Liver (tissue), 10 donors: ENCODE measurements at places on chromosomes 12 and 14. TPM values are rescaled to one million over a fixed set of nuclear protein-coding genes. Genes with fewer than 3 reads are reported as not detected.

The CRY1 gene
- total RNA-seq: 16.6 TPM

GRCh38 chr12:125229878-125230530 lies 164.8 kb downstream of the AACS start:
- DNase-seq: no peak

- no peak for DNase-seq
Measured at GRCh38 chr12:87814625-87815024, 214.6 kb downstream of the C12orf50 start.

DNA sequence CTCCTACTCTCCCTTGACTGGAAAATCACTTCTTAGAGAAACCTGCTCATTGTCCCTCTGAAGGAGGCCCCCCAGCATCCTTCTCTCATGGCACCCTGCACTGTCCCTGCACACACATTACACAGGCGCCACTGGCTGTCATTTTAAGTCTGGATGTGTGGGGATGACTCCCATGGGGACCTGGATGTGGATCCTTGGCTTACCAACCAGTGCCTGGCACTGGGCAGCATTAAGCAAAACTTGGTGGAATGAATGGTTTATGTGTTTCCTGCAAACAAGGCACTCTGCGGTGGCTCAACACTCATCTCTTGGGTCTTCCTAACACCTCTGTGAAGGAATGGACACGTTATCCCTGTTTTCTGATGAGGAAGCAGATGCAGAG lies 162.4 kb downstream of the RBM19 start:
- DNase-seq: no peak

DNA sequence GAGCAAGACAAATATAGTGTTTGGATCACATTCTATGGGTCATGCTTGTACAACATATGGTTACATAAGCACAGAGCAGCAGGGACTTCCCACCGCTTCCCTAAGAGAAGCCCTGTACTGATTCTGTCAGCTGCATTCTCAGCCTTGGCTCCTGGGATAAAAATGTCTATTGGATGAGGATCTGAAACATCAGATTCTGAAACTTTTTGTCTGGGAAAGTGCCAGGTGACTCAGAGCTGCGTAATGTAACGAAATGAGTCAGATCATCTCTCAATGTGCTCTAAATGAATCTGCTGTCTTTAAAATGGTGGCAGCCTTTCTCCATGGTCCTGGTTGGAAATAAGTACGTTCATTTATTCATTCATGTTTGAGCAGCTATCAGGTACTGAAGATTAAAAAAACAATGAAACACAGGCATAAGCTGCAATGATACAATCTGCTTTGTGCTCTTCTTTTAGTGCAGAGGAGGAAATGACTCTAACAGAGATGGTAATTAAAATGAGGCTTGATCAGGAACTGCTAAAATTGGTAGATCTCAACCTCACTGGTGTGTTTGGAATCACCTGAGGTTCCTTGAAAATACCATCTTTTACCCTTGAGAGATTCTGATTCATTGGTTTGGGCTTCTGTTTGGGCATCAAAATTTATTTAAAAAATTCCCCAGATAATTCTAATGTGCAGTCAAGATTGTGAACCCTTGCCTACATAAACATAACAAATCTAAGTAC lies 99.1 kb upstream of the NAP1L1 start:
- DNase-seq: no peak

The AMN gene
- total RNA-seq: 51.2 TPM

DNA sequence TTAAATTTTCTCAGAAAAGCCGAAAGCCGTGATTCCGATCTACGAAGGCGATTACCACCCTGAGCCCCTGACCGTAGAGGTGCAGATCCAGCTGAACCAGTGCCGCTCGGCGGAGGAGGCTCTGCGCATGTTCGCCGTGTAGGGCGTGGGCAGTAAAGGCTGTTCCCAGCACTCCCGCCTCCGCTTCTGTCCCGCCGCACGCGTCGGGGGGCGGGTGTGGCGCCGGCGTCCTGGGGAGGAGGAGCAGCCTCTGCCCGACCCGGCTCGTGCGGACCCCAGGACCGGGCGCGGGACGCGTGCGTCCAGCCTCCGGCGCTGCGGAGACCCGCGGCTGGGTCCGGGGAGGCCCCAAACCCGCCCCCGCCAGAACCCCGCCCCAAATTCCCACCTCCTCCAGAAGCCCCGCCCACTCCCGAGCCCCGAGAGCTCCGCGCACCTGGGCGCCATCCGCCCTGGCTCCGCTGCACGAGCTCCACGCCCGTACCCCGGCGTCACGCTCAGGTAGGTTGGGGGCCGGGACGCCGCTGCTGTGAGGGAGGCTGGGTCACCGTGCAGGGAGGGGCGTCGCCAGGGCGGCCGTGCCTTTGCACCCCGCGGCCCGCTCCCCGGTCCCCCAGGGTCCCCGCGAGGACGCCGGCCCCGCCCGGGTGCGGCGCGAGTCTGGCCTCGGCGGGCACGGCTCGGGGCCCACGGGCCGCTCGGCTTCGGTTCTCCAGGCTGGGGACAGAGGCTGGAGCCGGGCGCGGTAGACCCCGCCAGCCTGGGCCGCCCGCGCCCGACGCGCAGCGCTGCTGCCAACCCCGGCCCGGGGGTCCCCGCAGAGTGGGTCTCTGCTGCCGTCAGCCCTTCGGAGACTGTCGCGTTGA lies at the start of gene B3GNT4:
TSS of gene B3GNT4 (plus strand) at position 409 of the 866 bp plus-strand sequence. CDS start 910 bp downstream, outside the sequence.
- no peak for DNase-seq

The HOXC4 gene
- total RNA-seq: not detected

DNA sequence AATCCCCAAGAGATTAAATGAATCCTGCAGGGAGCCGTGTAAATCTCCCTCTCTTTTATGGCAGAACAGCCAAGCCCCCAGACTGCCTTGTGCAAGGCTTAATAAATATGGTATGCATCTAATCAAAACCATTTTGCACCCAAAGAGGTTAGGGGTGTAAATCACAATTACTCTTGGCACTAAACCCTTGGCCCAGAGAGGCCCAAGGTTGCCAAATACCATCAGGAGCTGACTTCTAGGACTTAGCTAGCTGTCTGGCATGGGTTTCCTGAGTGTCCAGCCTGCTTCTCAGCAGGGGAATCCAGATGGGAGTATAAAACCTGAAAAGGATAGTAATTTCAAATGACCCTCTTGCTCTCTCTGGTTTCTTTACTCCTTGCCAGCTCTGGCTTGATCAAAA lies 610.4 kb downstream of the MED13L start:
- DNase-seq: no peak

The SDR9C7 gene
- not detected for total RNA-seq

DNA sequence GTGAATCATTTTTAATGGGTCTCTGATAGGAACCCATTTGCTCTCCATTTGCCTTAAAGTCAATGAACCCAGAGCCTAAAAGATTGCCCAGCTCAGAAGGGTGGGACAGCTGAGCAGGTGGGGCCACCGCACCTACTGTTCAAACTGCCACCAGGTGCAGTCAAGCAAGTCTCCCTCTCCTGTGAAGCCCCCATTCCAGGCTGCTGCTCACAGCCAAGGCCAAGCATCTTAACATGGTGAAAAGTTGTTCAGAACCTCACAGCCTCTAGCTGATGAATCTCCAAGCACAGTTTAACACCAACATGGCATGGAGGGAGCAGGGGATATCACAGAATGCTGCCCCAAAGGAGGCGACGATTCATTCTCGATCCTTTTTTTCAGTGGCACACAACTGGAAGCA lies 29.5 kb downstream of the ANO2 start:
- no peak for DNase-seq

- no peak for DNase-seq
Measured at GRCh38 chr12:48454667-48455066, 17.7 kb upstream of the ANP32D start.

GRCh38 chr14:102668291-102668873 lies 75.9 kb downstream of the RCOR1 start:
- no peak for DNase-seq

DNA sequence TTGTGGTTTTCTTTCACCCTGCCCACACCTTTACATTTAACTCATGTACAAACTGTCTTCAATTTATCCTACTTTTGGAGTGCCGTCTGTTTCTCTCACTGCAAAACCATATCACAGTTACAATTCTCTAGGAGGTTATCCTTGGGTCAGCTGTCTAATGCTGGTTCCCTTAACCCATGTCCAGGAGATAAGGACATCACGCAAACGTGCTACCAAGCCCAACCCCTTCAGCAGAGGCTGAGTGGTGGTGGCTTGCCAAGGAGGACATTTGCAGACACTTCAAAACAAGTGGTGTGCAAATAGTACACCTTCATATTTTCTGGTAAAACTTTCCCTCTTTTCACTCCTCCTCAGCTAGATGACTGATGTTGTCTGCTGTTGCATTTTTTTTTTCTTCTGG lies 167.9 kb downstream of the PAX9 start:
- no peak for DNase-seq

GRCh38 chr12:57549909-57550640 lies at the start of gene KIF5A:
KIF5A (plus strand) TSS chr12:57550044; CDS start chr12:57550272, 228 bp downstream.
- DNase-seq: peak; percentile 63

DNA sequence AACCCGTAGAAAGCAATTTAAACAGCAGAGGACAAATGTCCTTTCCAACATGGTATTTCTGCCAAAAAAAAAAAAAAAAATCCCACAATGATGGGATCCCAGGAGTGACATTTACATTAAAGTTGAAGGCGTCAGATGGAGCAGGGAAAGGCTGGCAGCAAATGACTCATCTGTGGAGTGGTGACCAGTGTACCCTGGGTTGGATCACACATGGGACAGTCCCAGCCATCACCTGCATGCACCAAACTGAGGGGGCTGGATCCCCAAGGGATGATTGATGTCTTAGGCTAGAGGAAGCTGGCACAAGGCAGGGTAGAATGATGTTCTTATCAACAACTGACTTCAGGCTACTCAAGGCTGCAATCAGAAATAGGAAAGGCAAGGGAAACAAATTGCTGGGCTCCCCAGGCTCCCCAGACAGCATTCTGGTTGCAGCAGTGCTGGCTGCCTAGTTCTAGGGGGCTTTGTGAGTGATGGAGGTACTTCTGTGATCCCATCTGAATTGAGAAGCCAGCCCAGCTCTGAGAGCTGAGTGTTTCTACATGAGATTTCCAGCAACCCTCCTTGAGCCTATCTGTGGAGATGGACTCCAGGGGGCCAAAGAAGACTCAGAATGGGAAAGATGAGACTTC lies 117.9 kb downstream of the DPF3 start:
- peak; percentile 29 for DNase-seq

GRCh38 chr12:54134850-54135249 lies 53.9 kb downstream of the SMUG1 start:
- no peak for DNase-seq

The LRIG3 gene
- 14.5 TPM for total RNA-seq

The ZNF740 gene
- 8.4 TPM for total RNA-seq

DNA sequence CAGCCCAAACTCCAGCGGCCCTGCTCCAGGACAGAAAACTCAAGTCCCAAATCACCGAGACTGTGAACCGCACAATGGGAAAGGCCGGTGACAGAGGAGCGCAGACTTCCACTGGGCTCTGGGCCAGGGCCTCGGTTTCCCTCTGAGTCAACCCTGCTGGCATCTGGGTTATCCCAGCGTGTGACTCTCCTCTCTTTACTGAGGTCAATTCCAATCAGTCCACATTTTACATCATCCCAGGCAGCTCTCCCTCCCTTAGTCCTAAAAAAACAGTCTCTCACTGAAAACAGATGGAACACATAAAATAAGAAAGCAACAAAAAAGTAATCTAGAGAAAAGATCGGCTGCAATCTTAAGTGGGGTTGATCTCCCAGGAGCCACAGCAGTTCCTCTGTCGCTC lies 36.9 kb downstream of the ITPK1 start:
- no peak for DNase-seq
